Activated CD8-positive, alpha-beta memory T cell treated with anti-CD3 and anti-CD28 coated beads, Interleukin-2, amount 50 U/mL, for 48 hours (primary cell): ENCODE measurements at places on chromosomes 7 and 10.

DNA sequence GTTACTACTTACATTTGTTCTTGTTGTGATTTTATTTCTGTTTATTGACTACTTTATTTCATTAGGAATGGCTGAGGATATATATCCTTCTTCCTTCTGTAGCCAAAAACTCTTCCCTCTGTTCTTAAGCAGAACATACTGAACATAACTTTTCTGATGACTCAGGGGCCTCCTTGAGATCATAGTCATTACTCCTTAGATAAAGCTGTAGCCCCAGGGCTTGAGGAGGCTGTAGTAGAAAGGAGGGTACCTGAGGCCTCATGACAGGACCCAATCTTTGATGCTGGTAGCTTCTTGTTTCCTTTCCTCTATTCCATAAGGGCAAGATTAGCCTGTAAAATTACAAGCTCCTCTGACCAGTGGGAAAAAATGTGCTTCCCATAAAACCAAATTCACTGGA lies 41.2 kb upstream of the FGFR2 start:
- no peak for DNase-seq

GRCh38 chr7:65988084-65988483 lies 6.1 kb upstream of the GUSB start:
- no peak for DNase-seq

DNA sequence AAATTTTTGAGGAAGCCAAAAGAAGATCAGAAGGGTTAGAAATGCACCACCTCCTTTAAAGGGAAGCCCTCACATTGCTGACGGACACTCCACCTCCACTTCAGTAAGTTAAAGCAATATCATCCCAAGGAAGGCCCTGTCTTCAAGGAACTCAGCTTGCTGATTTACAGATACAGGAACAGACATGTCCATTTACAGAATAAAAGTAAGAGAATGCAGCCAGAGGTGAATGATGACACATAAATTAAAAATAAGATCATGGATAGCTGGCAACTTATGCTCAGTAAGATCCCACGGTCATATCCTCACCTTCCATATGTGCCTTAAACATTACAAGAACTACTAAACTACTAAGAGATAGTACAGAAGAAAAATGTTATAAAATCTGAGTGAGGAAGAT lies 20.4 kb downstream of the GRB10 start:
- no peak for DNase-seq

DNA sequence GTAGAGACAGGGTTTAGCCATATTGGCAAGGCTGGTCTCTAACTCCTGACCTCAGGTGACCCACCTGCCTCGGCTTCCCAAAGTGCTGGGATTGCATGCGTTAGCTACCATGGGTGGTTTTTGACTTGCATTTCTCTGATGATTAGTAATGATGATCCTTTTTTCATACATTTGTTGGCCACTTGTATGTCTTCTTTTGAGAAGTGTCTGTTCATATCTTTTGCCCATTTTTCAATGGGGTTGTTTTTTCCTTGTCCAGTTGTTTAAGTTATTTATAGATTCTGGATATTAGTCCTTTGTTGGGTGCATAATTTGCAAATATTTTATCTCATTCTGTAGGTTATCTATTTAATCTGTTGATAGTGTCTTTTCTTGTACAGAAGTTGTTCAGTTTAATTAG lies 4.3 kb upstream of the OR13A1 start:
- DNase-seq = no peak

- peak; percentile 79 for DNase-seq
These were observed 10.7 kb upstream of the SLIT1 start for GRCh38 chr10:97196223-97197029.
